ENCODE measurements at places on chromosomes 1 and 21. TPM values are rescaled to one million over a fixed set of nuclear protein-coding genes. Genes with fewer than 3 reads are reported as not detected.

SLC5A9 gene
- not detected for total RNA-seq

KIAA0040 gene
- total RNA-seq: under 0.01 TPM

OLIG2 gene
- total RNA-seq: not detected

CCDC17 gene
- 0.86 TPM for total RNA-seq

HSPA6 gene
- total RNA-seq: not detected

CNN3 gene
- 268 TPM for total RNA-seq

MX2 gene
- total RNA-seq: 0.86 TPM

ADARB1 gene
- total RNA-seq: 11.2 TPM

FMN2 gene
- total RNA-seq: 5.2 TPM

SDHC gene
- 122 TPM for total RNA-seq

Data from myometrial cell (primary cell).